ENCODE measurements at places on chromosomes 7 and 10.

- DNase-seq, result no peak
Observed at GRCh38 chr10:79491143-79491835, 21.0 kb upstream of the EIF5AL1 start.

DNA sequence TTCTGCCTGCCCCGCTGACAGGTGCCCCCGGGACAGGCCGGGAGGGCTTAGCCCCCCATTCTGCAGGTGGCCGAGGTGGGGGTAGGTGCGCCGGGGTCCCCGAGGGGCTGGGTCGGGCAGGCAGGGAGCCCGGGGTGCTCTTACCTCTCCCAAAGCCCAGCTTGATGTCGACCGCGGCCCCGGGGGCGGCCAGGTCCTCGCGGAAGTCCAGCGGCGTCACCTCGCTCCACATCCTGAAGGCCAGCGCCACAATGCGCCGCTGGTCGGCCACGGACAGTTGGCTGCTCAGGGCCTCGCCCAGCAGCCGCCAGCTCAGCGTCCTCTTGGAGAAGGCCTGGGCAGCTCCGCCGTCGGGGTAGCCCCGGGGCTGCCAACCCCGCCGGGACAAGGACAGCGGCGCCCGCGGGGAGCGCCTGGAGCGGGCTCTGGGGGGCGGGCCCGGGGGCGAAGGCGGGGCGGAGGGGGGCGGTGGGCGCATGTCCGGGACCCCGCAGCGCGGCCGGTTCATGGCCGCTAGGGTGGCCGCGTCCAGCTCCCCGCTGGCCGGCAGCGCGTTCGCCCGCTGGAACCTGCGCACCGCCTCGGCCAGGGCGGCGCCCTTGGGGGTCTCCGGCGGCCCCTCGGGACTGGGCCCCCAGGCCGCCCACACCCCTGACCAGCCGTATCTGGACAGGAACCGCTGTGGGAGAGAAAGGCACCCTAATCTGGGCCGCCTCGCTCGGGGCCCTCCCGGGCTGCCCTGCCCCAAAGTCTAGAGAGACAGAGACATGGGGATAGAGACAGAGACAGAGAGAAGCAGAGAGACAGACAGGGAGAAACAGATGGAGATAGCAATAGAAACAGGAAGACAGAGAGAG, 1.7 kb downstream of the MMP21 start:
- DNase-seq, result no peak

- DNase-seq, result no peak
Observed at GRCh38 chr7:152899548-152900109, 140.1 kb downstream of the ACTR3B start.

DNA sequence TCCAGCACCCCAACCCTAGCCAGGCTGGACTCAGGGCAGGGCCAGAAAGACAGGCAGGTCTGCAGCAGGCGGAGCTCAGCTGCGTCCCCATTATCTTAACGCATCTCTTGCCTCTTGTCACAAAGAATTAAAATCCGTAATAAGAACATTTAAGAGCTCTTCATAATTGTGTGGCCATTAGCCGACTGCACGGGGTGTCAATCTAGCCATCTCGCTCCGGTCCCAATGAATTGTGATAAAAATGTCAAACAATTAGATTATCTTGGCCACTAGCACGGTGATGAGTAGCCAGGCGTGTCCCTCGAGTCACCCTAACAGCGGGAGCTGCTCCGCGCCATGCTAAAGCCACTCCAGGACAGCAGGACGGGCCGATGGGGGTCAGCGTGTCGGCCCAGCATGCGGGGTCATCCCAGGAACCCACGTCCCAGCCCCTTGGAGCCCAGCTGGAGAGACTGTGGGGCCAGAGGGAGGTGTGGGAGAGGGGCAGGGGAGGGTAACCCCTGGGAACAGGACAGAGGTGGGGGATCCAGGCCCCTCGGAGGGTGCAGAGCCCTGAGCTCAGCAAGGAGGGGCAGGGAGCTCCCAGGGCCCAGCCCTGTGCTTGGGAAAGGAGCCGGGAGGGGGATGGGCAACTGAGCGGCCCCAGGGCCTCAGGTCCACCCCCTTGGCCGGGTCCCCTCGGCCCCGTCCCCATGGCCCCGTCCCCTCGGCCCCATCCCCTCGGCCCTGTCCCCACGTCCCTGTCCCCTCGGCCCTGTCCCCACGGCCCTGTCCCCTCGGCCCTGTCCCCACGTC, 17.7 kb upstream of the NKX6-2 start:
- no peak for DNase-seq

DNA sequence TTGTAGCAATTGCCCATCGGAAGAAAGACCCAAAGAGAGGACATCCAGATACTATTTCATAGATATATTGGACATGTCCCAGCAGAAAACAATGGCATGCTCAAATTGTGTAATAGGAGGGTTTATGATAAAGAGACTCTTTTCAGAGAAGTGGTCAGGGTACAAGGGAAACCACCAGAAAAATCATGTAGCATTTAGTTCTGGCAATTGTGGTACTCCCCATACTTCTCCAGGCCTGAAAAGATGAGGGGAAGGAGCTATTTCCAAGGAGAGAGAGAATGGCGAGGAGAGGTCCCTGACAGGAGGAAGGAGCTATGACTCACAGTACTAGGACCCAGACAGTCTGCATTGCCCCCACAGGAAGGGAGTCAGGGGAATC, 68.4 kb upstream of the ADO start:
- no peak for DNase-seq

- DNase-seq, result no peak
Observed at GRCh38 chr10:31599626-31600504, 280.8 kb downstream of the ZEB1 start.

- DNase-seq, result no peak
Observed at GRCh38 chr7:112404321-112404720, 45.9 kb upstream of the IFRD1 start.

GRCh38 chr10:79025199-79025832, 43.5 kb upstream of the ZMIZ1 start:
- DNase-seq, result no peak

GRCh38 chr7:143393267-143394041, 12.3 kb downstream of the ZYX start:
- DNase-seq, result no peak

DNA sequence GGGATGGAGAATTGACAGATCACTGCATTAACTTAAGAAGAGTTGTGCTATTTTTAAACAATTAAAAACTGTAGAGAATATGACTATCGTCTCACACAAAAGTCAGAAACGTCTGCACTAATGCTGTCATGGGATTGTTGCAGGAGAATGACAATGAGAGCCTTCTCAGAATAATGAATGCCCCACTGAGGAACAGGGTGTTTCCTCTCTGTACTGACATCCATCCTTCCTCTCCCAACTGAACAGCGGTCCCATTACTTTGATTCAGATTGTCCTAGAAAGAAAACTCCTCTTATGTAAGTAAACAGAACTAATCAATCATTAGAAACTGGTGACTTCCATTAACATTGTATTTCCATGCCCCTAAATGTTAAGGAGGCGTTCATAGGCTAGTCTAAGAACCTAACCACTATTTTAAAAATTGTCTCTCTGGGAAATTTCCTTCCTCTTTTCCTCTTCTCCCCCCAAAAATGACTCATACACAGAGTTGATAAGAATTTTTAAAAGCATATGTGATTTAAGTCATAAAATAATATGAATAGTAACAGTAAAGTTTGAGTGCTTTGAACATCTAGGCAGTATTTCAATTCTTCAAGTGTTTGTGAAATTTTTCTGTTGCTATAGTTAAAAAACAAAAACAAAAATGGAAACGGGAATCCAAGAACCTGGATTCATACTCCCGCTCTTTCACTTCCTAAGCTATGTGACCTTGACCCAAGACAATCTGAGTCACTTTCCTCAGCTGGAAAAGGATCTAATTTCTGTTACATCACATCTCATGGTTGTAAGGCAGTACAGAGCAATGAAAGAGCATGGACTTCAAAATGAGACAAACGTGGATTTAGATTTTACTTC, 12.7 kb upstream of the MACC1 start:
- DNase-seq, result no peak

DNA sequence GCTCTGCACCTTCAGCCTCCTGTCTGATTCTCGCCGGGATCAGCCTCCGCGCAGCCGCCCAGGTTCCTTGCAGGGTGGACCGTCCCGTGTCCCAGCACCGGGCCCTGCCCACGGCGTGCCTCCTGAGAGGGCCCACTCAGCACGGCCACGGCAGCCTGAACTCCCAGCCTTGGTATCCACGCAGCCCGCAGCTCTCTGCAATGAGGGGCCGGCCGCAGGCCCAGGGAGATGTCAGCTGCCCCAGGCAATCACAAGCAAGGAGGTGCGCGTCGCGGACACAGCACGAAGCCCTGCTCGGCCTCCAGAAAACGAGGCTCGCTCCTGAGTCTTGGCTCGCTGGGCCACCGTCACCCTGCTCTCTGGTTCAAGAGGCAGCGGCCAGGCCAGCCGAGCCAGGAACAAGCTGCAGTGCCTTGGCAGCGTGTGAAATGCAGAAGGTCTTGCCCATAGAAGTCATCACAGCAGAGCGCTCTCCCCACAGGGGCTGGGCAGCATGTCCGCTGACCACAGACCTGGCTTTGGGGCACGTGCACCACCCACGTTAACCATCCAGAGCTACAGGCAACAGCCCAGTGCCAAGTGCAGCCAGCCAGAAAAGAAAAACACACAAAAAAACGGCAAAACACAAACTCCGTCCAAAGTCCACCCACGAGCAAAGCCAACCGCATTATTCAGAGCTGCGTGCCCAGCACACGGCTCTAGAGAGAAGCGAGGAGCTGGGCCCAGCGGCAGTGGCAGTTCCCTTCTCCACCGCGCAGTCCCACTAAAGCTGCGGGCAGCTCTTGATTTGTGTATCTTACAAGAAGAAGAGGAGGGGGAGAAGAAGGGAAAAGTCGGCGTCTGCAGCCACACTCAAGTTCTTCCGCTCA, 13.9 kb downstream of the GPER1 start:
- DNase-seq, result no peak

DNA sequence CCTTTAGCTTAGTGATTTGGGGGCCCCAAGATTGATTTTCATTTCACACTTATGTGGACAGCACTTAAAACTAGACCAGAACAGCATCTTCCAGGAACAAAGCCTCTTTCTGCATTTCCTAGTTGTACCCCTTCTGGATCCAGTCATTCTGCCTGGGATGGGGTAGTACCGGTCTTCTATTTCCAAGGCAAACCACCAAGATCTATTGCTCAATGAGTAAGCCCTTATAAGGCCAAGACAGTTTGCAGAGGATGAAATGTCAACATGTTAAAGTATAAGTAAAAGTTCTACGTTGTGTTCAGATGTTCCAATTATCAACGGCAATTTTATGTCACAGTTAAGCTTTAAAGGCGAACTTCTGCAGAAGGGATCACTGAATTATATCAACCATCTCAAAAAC, 106.9 kb upstream of the ZNF746 start:
- DNase-seq, result no peak

- no peak for DNase-seq
Observed at GRCh38 chr10:49651039-49651835, 28.2 kb upstream of the C10orf53 start.

DNA sequence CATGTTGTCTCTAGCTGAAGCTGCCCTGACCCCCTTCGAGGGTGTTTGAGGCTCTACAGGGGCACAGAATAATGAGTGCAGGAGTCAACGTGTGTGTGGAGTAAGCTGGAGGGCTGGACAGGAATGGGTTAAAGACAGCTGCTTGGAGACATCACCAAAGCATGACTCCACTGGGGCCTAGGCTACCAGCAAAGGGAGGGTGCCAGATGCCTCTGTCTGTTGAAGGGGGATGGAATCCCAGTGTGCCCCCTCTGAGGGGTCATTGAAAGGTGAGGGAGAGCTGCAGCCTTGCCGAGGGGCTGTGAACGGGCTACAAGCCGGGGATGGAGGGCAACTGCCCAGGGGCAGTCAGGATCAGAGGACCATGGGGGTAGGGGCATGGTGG, 51.7 kb upstream of the PODXL start:
- no peak for DNase-seq

GRCh38 chr10:118031351-118032075, 15.2 kb downstream of the RAB11FIP2 start:
- no peak for DNase-seq

- DNase-seq, result no peak
Observed at GRCh38 chr10:43879162-43879561, 230.5 kb upstream of the ZNF32 start.

DNA sequence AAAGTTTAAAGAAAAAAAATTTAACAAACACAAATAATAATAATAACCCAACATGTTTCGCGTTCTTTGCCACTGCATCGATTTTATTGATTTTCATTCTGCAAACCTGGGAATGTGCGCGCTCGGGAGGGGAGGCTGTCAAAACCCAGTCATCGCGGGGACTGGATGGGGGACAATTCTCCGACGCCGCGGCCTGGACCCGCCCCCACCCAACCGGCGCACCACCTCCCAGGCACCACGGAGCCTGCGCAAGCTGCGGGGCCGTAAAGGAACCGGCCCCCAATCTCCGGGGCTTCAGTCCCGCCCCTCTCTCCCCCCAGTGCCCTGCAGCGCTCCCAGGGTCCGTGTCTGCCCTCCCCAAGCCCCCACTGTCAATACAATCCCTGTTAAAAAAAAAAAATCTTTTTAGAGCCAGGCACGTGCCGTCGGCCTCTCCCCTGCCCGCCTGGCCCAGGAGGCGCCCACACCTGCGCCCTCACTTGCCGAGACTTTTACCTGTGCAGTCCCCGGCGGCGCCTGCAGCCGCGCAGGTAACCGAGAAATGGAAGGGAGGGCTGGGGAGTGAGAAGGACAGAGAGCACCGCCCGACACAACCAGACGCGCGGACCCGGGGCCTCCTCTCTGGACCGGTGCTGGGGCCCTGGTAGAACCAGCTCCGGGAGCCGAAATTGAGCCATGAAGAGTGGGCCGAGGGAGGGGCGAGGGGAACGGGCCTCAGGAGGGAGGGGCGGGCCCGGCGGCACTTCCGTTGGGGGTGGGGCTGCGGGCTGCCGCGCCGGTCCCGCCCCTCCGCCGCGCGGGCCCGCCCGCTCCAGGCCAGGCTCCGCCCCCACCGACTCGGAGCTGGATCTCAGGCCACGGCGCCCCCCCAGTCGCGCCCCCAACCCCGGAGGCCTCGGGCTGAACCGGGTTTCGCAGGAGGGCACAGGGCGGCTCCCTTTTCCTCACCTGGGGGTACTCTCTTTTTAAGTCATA, 7.6 kb upstream of the ZNF503 start:
- DNase-seq, result no peak

- peak; percentile 82 for DNase-seq
Observed at GRCh38 chr10:124717911-124718741, 26.1 kb downstream of the FAM53B start.

DNA sequence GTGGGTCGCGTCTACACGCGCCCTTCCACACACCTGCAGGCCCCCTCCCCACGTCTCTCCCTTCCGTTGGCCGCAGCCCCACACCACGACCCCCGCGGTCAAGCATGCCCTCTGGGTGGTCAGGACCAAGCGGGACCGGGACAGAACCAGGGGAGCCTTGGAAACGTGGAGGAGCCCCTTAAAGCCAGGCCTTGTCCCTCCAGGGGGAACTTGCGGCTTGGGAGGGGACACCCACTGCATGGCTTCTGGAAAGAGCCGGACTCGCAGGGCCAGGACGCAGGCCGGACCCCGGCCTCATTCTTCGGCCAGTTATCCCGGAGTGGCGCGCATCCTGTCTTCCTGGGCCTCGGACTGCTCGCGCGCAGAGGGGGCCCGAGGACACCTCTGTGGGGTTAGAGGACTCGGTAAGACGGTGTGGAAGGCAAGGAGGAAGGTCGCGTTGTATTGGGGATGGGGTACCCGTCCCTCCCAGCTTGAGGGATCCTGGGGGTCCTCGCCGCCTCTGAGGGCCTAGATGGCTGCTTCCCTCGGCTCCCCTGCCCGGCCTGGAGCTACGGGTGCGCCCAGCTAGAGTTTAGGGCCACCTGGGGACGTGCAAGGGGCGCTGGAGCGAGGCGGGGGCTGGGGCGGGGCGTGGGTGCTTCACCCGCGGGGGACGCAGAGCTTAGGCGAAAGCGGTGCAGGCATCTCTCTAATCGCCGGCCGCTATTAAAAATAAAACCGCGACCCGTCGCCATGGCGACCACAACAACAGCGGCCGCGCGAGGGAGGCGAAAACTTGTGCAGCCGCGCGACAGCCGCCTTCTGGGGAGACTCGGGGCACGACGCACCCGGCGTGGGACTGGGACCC, 1.8 kb upstream of the PDGFA start:
- DNase-seq, result no peak
